T-cell (primary cell): ENCODE measurements at places on chromosomes 12 and 14.

DNA sequence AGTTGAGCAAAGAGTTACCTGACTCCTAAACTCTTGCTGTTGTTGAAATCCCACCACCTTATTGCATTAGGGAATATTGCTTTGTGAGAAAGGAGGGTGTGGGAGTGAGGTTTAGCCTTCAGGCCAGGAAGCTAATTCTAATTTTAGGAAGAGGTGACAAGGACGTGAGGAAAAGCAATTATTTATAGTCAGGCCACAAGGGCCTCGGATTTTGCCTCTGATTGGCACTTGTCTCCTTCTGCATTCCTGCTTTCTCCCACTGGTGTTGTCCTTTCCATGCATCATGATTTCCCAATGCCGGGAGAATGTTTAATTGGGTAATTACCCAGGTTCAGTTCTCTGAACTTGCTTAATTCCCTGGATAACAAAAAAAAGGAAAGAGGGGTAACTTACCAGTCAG is 37.9 kb upstream of the SLC38A2 start:
- no peaks in the 10 kb centered on the region for H3K4me1 ChIP-seq
- no peak for DNase-seq
- H3K36me3 ChIP-seq, result no peaks in the 10 kb centered on the region

- peaks cover 23% of the 10 kb centered on the region for H3K27me3 ChIP-seq
- no peak overlapping the region for H3K27ac ChIP-seq
- no peak overlapping the region for H3K4me3 ChIP-seq
- DNase-seq, result no peak
- no peaks in the 10 kb centered on the region for H3K36me3 ChIP-seq
Observed at GRCh38 chr14:85531141-85531586, 1.2 kb downstream of the FLRT2 start.

DNA sequence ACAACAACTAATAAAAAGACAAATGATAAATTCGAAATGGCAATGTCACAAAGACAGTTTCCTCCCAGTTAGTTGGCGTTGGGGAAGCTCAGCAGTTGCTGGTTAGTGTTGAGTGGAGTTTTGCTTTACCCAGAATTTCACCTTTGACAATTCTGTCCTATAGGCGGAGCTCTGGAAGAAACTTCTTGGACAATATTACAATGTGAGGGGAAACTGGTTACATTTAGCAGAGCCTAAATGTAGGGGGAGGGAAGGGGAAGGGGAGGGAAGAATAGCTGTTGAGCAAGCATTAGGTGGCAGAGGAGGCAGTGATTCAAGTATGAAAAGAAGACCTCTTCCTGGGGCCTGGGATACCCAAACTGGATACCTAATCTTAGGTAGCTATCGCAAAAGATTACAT is 51.4 kb downstream of the BDKRB1 start:
- H3K4me1 ChIP-seq, result no peaks in the 10 kb centered on the region
- peaks cover 75% of the 10 kb centered on the region for H3K36me3 ChIP-seq
- DNase-seq, result no peak

DNA sequence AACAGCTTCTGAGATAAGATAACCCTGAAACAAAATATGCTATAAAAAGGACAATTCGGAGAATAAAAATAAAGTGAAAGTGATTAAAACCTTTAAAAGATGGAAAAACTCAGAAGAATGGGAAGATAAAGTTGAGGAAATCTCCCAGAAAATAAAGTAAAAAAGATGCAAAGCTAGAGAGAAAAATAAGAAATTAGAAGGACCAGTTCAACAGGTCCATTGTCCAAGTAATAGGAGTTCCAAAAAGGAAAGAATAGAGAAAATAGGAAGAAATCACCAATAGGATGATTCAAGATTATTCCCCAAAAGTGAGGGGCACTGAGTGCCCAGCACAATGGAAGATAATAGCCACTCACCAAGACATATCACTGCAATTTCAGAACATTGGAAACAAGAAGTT is 4.8 kb upstream of the PRPF40B start:
- H3K4me1 ChIP-seq, result peaks cover 21% of the 10 kb centered on the region
- DNase-seq, result no peak
- no peaks in the 10 kb centered on the region for H3K27me3 ChIP-seq
- no peaks in the 10 kb centered on the region for H3K36me3 ChIP-seq
- no peak overlapping the region for H3K4me3 ChIP-seq
- H3K27ac ChIP-seq, result no peak overlapping the region

DNA sequence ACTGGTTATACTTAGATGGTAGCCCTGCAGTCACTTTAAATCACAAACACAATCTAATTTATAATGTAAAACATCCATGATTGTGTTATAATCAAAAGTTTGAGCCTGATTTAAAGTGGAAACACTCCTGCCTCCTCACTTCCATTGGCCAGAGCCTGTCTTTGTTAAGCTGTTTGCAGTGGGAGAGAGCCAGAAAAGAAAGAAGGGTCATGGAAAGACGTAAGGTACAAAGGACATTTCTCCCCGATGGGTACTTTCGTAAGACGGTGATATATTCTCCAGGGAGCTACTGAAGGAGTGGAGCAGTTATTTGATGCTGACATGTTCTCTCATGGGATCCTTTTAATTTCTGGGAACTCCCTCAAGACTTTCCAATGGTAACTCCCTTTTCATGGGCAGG is 164.0 kb downstream of the METTL25 start:
- H3K36me3 ChIP-seq, result no peaks in the 10 kb centered on the region
- H3K27ac ChIP-seq, result no peak overlapping the region
- no peaks in the 10 kb centered on the region for H3K4me1 ChIP-seq
- no peak overlapping the region for H3K4me3 ChIP-seq
- DNase-seq, result no peak

DNA sequence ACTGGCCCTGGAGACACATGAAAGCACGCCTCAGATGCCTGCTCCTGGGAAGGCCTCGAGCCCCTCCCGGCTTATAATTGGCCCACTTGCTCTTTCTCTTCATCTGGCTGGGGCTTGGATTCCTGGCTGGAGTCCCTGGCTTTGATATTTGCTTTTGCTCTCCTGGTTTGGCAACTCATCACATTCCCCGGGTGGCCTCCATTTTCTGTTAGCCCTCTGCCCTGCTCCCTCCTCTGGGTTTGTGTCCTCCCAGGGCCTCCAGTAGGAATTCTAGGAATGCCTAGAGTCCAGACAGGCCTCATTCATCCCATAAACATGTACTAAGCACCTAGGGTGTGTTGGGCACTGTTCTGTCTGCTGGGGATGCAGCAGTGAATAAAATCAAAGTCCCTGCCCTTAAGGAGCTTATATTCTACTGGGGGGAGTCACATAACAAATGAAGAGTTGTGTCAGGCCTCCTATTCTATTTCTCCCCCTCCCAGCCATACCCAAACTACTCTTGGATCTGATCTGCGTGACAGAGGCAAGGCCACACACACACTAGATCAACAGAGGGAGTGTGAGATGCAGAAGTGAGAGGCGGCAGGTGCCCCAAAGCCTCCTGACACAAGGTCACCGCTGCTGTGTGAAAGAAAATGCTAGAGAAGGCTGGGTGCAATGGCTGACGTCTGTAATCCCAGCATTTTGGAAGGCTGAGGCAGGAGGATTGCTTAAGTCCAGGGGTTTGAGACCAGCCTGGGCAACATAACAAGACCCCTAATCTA is 21.3 kb upstream of the TSPAN9 start:
- peaks cover 30% of the 10 kb centered on the region for H3K27me3 ChIP-seq
- no peak overlapping the region for H3K4me3 ChIP-seq
- H3K27ac ChIP-seq, result no peak overlapping the region
- no peaks in the 10 kb centered on the region for H3K36me3 ChIP-seq

GRCh38 chr12:45017916-45018315 is 33.0 kb downstream of the DBX2 start:
- no peaks in the 10 kb centered on the region for H3K4me1 ChIP-seq
- no peak overlapping the region for H3K27ac ChIP-seq
- H3K36me3 ChIP-seq, result no peaks in the 10 kb centered on the region

- DNase-seq, result no peak
- no peak overlapping the region for H3K4me3 ChIP-seq
- no peaks in the 10 kb centered on the region for H3K27me3 ChIP-seq
Observed at GRCh38 chr14:72688990-72689671, 204.8 kb downstream of the DPF3 start.

- DNase-seq, result no peak
- no peak overlapping the region for H3K4me3 ChIP-seq
- no peaks in the 10 kb centered on the region for H3K4me1 ChIP-seq
- no peaks in the 10 kb centered on the region for H3K36me3 ChIP-seq
- no peak overlapping the region for H3K27ac ChIP-seq
Observed at GRCh38 chr14:95222870-95223398, 65.6 kb upstream of the DICER1 start.

DNA sequence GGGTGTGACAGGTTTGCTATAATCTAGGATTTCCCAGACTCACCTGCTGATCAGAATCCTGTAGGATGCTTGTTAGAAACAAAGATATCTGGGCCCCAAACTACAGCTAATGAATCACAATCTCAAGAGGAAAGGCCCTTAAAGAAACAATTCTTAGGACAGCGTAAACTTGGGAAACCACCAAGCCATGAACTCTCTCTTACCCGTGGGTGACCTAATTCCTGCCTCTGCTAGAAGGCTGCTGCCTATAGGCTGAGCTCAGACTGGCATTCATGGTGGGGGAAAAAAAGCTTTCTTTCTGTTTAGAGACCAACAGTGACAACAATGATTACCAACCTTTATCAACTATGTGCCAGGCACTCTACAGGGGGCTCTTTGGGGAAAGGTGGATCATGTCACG is 213.9 kb upstream of the FKBP4 start:
- H3K4me1 ChIP-seq, result no peaks in the 10 kb centered on the region
- H3K27me3 ChIP-seq, result no peaks in the 10 kb centered on the region
- no peak overlapping the region for H3K27ac ChIP-seq
- DNase-seq, result no peak
- no peak overlapping the region for H3K4me3 ChIP-seq
- no peaks in the 10 kb centered on the region for H3K36me3 ChIP-seq

DNA sequence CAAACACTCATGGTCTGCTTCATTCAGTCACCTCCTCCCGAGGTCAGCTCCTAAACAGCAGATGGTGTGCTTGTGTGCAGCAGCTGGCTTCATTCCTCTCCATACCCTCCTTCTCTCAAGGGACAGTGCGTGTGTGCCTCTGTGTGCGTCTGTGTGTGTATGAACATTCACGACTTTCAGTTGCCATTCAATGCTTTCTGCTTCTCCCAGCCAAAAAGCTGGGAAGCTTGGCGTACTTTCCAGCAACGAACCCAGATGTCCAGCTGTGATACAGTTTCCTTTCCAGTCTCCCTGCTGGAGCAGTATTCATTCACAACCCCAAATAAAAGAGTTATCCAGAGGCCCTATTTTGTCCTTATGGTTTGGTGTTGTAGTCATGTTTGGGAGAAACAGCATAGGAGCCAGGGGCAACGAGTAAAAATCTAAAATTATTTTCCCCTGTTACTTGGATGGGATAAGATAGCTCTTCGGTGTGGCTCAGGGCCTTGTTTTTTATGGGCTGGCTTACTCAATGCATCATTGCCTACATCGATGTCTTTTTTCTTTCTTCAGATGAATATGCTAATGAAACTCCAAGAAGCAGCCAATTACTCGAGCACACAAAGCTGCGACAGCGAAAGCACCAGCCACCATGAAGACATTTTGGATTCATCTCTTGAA is 379.3 kb downstream of the NAV3 start:
- no peaks in the 10 kb centered on the region for H3K27me3 ChIP-seq
- H3K4me1 ChIP-seq, result no peaks in the 10 kb centered on the region
- no peak overlapping the region for H3K27ac ChIP-seq

DNA sequence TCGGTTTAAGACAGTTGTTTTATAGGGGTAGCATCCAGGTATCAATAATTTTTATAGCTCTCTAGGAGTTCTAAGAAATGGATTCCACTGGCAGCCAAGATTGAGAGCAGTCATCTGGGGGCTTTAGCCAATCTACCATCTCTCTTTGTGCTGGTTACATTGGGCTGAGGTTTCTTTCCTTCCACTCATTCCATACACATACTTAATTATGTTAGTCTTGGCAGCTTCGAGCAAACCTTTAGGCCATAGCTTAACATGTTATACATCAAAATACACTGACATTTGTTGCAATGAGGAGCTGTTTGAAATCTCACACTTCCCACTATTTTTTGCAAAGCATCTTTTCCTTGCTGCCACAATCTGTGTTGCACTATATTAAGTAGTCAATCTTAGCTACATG is 63.1 kb downstream of the ARMH4 start:
- no peaks in the 10 kb centered on the region for H3K27me3 ChIP-seq
- no peak overlapping the region for H3K27ac ChIP-seq
- H3K4me3 ChIP-seq, result no peak overlapping the region

DNA sequence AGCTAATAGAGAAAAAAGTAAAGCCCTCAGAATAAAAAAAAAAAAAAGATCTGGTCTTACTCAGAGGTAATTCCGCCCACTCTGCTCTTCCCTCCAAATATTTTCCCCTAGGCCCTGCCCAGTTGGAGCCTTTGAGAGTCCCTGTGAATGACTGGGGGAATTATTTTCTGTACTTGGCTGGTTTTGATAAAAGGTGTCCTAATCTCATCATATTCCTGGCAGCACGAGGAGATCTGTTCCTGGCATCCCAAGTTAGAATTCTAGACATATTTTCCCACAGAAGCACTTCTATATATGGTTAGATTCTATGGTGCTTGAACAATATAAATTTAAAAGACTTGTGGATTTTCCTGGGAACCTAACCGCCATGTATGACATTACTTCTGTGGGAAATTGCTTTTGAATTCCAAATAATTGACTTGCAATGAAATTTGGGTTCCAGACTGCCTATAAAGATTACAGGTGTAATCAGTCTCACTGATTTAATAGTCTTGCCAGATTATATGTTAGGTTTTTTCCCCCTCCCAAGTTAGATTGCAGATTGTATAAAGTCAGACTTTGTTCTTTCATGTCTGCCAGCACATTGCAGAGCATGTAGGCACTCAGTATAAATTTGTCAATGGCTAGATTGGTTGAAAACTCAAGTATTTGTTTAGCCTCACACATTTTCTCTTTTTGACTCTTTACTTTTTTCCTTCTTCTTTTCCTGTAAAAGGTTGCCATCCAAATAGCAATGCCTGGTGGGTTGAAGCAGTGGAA is 12.3 kb downstream of the GPX2 start:
- H3K36me3 ChIP-seq, result peaks cover 68% of the 10 kb centered on the region
- no peak overlapping the region for H3K4me3 ChIP-seq
- no peaks in the 10 kb centered on the region for H3K27me3 ChIP-seq
- no peak for DNase-seq

- H3K27me3 ChIP-seq, result no peaks in the 10 kb centered on the region
- no peak overlapping the region for H3K4me3 ChIP-seq
- H3K36me3 ChIP-seq, result no peaks in the 10 kb centered on the region
- peaks cover 25% of the 10 kb centered on the region for H3K4me1 ChIP-seq
Observed at GRCh38 chr14:89359477-89360222, 57.4 kb downstream of the FOXN3 start.

- no peaks in the 10 kb centered on the region for H3K36me3 ChIP-seq
- no peaks in the 10 kb centered on the region for H3K27me3 ChIP-seq
- H3K4me1 ChIP-seq, result no peaks in the 10 kb centered on the region
- H3K27ac ChIP-seq, result no peak overlapping the region
- H3K4me3 ChIP-seq, result no peak overlapping the region
- DNase-seq, result no peak
Observed at GRCh38 chr12:3533703-3534386, 42.8 kb downstream of the PRMT8 start.

- no peaks in the 10 kb centered on the region for H3K27me3 ChIP-seq
- DNase-seq, result peak; percentile 32
- H3K4me3 ChIP-seq, result no peak overlapping the region
- H3K36me3 ChIP-seq, result peaks cover 12% of the 10 kb centered on the region
- H3K27ac ChIP-seq, result peak overlapping the region; percentile 8
Observed at GRCh38 chr12:6745741-6746525, 7.0 kb downstream of the MLF2 start.
